ENCODE measurements at places on chromosomes 7 and 10.

- DNase-seq = no peak
These were observed 113.8 kb upstream of the KLF6 start for GRCh38 chr10:3898821-3899220.

GRCh38 chr7:49848211-49848841 is 74.9 kb downstream of the VWC2 start:
- DNase-seq = no peak

GRCh38 chr7:36762394-36762793 is 38.1 kb upstream of the AOAH start:
- no peak for DNase-seq

DNA sequence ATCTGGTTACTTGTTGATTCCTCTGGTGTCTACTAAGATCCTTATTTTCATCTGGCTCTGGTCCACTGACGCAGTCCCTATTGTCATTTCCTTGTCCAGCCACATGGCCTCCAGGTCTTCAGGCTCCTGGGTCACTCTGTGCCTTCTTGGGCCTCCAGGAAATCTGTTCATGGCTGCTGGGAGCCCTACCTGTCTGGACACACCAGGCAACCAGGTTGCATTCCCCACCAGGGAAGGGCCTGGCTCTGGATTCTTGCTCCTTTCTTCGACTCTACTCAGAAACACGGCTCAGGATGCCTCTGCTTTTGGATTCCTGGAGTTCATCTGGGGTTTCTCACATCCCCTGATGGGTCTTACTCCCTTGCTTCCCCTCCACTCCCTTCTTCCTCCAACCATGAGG is 8.0 kb upstream of the PPIF start:
- no peak for DNase-seq

DNA sequence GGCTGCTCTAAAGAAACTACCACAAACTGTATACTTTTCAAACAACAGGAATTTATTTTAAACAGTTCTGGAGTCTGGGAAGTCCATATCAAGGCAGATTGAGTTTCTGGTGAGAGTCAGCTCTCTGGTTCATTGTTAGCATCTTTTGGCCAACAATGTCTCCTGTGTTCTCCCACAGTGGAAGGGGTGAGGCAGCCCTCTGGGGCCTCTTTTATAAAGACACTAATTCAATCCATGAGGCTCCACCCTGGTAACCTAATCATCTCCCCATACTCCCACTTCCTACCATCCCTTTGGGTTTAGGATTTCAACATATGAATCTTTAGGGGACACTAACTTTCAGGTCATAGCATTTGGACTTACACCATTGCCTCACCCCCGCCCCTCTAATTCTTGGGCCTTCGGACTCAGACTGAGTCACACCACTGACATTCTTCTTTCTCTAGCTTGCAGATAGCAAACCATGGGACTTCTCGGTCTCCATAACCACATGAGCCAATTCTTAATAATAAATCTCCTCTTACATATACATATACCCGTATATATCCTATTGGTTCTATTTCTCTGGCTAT is 64.3 kb upstream of the ANTXRL start:
- DNase-seq = no peak

DNA sequence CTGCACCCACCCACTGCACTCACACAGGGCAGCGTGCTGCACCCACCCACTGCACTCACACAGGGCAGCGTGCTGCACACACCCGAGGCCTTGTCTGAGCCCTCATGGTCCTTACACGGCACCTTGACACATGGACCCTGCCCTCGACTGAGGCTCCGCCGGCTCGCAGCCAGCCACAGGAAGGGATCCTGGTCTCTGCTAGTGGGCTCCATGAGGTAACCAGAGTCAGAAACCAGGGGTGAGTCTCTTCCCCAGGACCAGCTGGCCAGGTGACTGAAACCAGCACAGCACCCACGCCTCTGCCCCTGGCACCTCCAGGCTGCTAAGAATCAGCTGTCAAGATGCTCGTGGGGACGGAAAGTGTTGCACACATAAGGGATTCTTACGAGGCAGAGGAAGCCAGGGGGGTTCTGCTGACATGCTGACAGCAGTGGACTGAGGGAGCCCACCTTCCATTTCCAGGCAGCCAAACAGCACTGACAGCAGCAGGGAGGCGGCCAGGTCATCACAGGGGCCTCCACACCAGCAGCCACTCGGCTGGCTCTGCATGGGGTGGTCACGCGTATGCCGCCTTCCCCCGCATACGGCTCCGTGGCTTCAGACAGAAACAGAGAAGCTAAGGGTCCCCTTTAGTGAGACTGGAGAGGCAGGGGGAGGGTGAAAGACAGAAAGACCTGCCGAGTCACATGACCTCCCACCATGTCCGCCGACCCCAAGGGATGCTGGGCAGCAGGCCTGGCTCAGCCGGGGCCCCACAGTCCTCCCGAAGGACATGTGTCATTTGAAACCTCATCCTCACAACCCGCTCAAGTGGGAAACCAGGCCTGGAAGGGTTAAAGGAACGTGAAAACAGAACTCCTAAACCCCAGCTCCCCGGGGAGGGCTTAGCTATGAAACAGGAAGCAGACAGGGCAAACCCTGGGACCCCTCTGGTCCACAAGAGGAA is 34.2 kb downstream of the GPER1 start:
- no peak for DNase-seq

DNA sequence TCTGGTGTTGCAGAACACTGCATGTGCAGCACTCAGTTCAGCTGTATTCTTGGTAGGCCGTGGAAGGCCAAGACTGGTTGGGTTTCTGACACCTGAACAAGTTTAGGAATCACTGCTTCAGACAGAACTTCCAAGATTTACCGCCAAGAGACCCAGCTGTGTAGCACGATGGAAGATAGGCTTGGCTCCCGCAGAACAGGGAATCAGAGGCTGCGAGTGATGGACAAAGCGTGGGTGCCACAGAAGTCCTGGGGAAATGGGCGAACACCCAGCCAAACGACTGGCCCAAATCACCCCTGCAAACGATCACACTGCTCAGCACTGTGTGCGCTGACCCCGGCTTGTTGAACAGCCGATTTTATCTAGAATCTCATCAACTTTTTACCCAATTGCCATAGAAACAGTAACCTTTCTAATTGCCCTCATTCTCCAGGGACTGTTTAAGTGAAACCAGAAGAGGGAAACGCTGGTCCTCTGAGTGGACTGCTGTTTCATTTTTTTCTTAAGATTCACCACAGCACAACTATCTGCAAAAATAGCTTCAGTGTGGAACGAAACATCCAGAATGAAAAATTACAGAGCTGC is 17.9 kb downstream of the ZFAND2A start:
- DNase-seq = no peak

GRCh38 chr7:36155811-36156361 is 2.8 kb downstream of the EEPD1 start:
- no peak for DNase-seq

DNA sequence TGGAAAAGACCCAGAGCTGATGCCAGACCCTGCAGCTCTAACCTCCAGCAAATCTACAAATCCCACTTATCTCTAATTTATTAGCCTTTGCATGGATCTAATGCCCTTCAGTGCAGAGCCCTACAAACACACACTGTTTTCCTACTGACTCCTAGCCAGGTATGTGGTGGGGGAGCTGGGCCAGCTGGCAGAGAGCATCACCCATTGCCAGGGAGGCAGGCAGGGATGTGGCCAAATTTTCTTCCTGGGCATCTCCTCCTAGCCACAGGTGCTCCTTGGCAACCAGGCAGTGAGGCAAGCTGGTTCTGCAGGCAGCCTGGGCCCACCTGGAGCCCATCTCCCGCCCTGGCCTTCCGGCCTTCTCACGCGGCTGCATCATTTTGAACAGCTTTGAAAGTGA is 55.9 kb upstream of the EMX2 start:
- DNase-seq = no peak

DNA sequence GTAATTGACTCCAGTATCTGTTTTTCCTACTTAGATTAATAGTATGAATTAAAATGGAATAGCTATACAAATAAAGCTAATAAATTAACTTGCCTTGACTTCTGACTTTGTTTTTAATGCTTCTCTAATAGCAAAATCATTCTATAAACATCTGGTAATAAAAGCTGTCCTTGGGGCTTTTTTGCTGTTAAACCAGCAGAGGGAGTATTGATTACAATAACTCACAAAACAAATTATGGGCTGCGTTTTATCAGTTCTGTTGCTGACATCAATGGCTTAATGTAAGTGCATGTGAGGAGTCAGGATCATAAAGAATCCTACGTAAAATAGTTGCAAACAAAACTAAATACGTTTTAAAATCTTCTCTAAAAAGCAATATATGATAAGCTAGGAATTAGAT is 667.8 kb downstream of the PCDH15 start:
- DNase-seq = no peak

DNA sequence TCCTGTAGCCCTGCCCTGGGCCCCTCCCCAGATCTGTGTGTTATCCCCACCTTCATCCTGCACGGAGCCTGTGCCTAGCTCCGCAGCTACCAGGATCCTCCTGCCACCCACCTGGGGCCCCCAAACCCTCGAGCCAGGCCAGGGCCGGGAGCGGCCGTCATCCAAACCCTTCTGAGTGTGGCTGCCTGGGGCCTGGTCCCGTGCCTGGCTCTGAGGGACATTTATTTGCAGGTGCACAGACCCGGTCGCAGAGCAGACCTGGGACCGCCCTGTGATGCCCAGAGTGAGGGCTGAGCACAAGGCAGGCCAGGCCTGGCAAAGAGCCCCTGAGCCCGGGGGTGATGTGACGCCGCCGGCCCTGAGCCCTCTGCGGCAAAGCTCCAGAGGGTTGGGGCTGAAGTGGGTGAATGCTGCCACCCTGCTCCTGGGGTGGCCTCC is 27.4 kb upstream of the INPP5A start:
- DNase-seq = no peak

GRCh38 chr7:138889582-138890498 is 91.3 kb downstream of the KIAA1549 start:
- DNase-seq = no peak

DNA sequence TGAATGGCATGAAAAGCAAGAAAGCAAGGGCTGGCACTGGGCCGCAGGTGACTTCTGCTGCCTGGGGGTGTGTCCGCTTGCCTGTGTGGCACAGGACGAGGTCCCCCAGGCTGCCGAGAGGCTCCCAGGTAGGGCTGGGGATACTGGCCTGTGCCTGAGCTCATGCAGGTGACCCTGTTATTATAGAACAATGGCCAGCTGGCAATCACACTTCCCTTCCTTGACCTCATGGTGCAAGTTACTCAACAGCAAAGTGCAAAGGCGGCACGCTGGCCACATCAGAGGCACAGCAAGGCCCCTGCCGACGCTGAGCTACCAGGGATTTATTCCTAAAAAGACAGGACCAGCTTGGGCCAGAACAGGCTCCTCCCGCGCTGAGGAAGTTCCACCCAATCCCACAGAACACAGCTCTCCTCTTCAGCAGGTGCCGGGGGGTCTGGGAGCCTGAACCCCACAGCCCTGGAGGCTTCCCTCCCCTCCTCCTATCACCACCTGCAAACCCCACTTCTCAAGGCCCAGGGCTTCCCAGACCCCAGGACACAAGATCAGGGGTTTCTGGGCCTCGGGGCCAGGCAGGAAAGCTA is 1.4 kb upstream of the ADAM8 start:
- DNase-seq = no peak

DNA sequence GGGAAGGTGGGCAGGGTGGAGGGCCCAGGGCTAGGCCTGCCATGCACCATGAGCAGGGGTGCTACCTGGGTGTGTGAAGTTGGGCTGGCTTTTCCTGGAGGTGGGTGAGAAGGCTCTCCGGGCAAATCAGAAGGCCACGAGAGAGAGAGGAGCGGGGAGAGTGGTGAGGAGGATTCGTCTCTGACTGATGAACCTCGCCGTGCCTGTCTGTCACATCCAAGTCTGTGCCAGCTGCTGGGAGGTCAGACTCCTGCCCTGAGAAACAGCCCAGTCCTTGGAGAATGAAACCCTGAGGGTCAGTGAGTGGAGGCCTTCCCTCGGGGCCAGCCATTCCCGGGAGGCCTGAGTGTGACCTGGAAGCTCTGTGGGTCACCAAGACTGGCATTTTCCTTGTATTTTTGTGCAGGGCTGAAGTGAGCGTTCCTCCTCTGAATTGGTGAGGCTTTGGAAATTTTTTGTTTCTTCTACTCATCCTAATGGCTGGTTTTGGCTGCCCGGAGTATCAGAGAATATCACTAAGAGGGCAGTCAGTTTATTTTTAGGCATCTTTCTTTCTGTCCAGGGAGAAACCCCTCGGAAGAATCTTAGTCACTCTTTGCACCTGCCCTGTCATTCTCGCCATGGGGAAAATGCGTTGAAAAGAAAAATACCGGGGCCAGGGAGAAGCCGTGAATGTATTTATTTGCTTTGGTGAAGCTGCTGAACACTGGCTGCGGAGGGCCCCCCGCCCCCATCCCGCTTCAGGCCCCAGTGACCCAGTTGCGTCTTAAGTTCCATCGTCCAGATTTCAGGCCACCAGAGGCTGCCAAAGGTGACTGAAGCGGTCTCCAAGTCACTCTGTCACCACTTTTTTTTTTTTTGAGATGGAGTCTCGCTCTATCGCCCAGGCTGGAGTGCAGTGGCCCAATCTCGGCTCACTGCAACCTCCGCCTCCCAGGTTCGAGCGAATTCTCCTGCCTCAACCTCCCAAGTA is 6.5 kb upstream of the AP5Z1 start:
- DNase-seq = no peak

GRCh38 chr10:119120875-119121274 is 17.0 kb downstream of the DENND10 start:
- DNase-seq = no peak

GRCh38 chr10:133403784-133404183 is 9.8 kb downstream of the MTG1 start:
- no peak for DNase-seq

GRCh38 chr10:88987243-88987725 is 3.3 kb upstream of the FAS start:
- no peak for DNase-seq

DNA sequence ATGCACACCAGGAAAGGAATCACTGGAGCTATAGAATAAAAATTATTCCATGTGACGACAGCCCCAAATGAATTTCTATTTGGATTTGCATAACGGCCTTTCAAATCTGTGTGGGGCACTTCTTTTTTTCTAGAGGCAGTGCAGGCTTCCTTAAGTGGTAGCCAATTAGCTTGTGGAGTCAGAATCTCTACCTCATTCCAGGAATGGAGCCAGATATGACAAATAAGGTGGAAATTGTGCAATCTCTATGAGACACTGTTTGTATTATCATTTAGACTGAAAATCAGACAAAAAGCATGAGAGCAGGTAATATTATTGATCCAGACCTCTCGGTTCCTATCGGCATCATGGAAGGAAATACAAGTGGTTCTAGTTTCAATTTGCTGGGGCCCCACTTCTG is 78.7 kb downstream of the BEND7 start:
- no peak for DNase-seq

GRCh38 chr10:70323697-70324338 is 40.0 kb upstream of the NPFFR1 start:
- DNase-seq = no peak
